ENCODE measurements at places on chromosomes 12 and 14.
A peak's percentile ranks its signal among the peaks of the same experiment; 100 is the strongest.

DNA sequence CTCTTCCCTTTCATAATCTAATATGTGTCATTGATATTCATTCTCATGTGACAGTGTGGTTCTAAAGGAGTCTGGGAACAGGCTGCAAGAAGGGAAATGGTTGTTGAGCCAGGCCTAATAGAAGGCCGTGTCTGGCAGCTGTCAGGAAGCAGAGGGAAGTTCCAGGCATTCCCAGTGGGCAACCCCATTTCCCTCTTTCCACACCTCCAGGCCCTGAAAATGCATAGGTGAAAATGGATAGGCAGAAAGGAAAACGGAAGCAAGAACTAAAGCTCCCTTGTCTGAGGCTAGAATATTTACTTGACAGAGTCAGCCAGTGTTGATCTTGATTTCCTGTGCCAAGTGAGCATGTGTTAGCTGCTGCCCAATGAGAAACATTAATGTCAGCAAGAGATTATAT lies 97.7 kb downstream of the PPM1A start:
- no peak for DNase-seq

- no peak for DNase-seq
These were observed 154.0 kb downstream of the PAH start for GRCh38 chr12:102763061-102763460.

GRCh38 chr14:103347091-103347815 lies 13.2 kb downstream of the EIF5 start:
- DNase-seq: no peak

- DNase-seq: no peak
These were observed 135.2 kb downstream of the APAF1 start for GRCh38 chr12:98780261-98780660.

- DNase-seq: no peak
These were observed 269.0 kb downstream of the SLC15A4 start for GRCh38 chr12:128554546-128555304.

GRCh38 chr14:24965934-24966578 lies 83.9 kb downstream of the STXBP6 start:
- DNase-seq: no peak

DNA sequence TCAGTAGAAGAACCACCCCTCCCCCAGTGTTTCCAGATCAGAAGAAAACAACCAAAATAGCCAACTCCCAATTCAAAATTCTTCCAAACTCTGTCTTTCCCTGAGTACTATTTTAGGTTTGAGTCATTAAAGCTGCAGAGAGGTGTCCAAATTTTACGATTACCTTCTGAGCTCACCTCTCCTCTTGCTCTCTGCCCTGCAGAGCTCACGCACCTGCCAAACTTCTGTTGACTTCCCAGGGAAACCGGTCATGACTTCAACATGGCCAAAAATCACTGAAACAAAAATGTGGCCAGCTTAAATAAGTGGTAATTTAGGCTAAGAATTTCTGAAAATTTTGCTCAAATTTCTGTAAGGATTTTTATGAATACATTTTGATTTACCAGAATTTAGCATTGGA lies 70.9 kb upstream of the OTX2 start:
- DNase-seq: no peak

DNA sequence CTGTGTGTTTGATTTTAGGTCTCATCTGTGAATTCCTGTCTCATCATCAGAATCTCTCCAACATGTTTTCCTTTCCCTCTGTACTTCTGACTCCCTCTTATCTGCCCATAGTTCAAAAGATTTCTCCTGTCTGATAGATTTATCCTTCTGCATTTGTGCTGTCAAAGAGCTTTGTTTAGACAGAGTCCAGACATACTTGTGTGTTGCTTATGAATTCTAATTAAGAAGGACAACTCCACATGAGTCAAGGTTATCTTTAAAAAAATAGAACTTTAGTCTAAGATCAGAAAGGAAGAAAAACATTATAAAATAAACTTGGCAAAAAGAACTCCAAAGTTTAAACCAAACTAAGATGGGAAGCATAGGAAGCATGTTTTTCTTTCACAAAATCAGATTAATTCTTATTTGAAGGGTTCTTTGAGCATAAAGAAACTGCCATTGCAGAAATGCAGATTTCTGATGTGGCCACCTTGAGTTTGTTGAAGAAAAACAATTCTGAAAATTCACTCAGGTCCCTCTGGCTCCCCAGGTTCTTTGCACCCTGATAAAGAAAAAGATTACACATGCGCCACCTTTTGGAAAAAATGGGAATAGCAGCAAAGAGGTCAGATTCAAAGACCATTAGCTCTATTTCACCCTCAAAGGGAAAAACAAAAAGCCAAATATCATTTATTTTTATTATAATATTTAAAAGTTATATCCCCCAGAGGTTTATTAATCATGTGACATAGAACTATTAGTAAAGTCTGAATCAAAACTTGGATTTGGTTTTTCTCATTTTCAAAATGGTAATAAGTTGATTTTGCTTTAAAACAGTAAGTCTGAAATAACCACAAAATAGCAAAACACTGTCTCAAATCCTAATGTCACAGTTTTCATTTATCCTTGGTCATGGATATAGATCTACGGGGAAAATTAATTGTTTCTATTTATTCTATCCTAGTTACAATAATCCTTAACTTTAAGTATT lies 143.7 kb upstream of the DCN start:
- peak; percentile 35 for DNase-seq

Data from omental fat pad (tissue), 4 donors.